Neural crest cell (in vitro differentiated cells): ENCODE measurements at places on chromosomes 6 and 20. TPM values are rescaled to one million over a fixed set of nuclear protein-coding genes. Genes with fewer than 3 reads are reported as not detected.

DNA sequence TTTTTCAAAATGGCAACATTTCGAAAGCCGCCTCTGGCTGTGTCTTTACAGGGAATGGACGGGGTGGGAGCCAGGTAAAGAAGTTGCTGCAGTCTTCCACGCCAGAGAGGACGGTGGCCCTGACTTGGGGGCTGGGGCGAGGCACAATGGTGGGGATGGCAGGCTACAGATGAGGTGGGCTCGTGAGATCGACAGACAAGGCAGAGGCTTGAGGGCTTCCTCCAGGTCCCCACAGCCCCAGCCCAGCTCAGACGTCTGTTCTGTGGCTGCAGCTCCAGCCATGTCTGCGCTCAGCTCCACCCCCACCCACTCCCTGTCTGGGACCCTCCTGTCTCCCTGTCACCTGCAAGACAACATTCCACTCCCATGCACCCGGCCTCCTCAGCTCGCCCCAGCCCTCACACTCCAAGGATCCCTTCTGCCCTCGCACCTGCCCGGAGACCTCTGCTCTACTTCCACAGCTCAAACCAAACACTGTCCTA lies 7.4 kb upstream of the C20orf144 start:
- no peak for DNase-seq
- peaks cover 19% of the 10 kb centered on the region for H3K4me1 ChIP-seq
- H3K36me3 ChIP-seq: peaks cover 3% of the 10 kb centered on the region
- peaks cover 3% of the 10 kb centered on the region for H3K27me3 ChIP-seq

GRCh38 chr6:75892384-75892783 lies 143.3 kb downstream of the MYO6 start:
- H3K27ac ChIP-seq: no peak overlapping the region
- H3K4me1 ChIP-seq: peaks cover 4% of the 10 kb centered on the region
- H3K27me3 ChIP-seq: no peaks in the 10 kb centered on the region
- H3K36me3 ChIP-seq: peaks cover 3% of the 10 kb centered on the region
- no peak overlapping the region for H3K4me3 ChIP-seq

GRCh38 chr6:11847515-11848345 lies 69.1 kb upstream of the ADTRP start:
- H3K4me1 ChIP-seq: peaks cover 15% of the 10 kb centered on the region
- H3K27me3 ChIP-seq: no peaks in the 10 kb centered on the region
- H3K27ac ChIP-seq: no peak overlapping the region
- no peak for DNase-seq

- peaks cover 3% of the 10 kb centered on the region for H3K4me1 ChIP-seq
- H3K27ac ChIP-seq: no peak overlapping the region
- DNase-seq: no peak
- H3K36me3 ChIP-seq: no peaks in the 10 kb centered on the region
Observed at GRCh38 chr20:60266177-60266823, 308.1 kb downstream of the CDH26 start.

- H3K27me3 ChIP-seq: no peaks in the 10 kb centered on the region
- DNase-seq: no peak
- H3K36me3 ChIP-seq: peaks cover 15% of the 10 kb centered on the region
- H3K4me1 ChIP-seq: no peaks in the 10 kb centered on the region
- H3K27ac ChIP-seq: no peak overlapping the region
- no peak overlapping the region for H3K4me3 ChIP-seq
Observed at GRCh38 chr6:140029551-140029950, 655.1 kb upstream of the CITED2 start.

DNA sequence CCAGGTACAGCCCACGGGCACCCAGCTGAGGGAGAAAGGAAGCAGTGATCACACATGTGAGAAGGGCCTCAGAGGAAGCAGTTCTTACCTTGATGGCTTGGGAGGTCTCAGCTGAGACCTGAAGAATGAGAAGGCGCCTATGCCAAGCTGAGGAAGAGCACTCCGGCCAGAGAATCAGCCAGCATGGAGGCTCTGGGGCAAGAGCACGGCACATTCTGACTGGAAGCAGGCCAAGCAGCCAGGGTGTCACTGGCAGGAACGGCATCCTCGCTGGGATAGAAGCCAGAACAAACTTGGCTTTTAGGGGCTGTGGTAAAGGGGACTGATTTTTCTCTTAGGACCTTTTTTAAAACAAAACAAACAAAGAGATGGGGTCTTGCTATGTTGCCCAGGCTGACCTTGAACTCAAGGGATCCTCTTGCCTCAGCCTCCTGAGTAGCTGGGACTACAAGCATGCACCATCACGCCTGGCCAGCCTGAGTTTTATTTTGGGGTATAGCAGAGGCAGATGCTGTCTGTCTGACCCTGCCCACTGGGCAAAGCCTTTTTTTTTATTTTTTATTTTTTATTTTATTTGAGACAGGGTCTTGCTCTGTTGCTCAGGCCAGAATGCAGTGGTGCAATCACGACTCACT lies 17.6 kb downstream of the GHRH start:
- H3K36me3 ChIP-seq: peaks cover 26% of the 10 kb centered on the region
- H3K4me1 ChIP-seq: peaks cover 47% of the 10 kb centered on the region
- H3K27me3 ChIP-seq: no peaks in the 10 kb centered on the region
- H3K27ac ChIP-seq: no peak overlapping the region
- no peak for DNase-seq

DNA sequence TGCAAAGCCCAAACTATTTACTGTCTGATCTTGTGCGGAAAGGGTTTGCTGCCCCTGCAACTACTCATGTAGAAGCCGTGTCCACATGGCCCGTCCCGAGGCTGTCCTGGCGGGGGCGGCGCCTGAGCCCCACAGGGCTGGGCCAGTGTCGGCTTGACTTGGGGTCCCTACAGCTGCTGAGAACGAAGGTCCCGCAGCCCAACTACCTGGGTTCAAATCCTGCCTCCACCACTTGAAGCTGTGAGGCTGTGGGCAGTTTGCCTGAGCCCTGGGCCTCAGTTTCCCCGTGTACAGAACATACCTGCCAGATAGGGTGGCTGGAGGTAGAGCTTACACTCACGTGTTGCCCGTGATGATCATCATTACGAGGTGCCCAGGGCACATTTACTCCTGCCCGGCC lies 111.1 kb downstream of the SULF2 start:
- no peak for DNase-seq
- H3K4me3 ChIP-seq: no peak overlapping the region
- no peak overlapping the region for H3K27ac ChIP-seq
- no peaks in the 10 kb centered on the region for H3K36me3 ChIP-seq
- H3K4me1 ChIP-seq: peaks cover 7% of the 10 kb centered on the region

- DNase-seq: no peak
- no peaks in the 10 kb centered on the region for H3K36me3 ChIP-seq
- H3K27ac ChIP-seq: no peak overlapping the region
- peaks cover 12% of the 10 kb centered on the region for H3K4me1 ChIP-seq
- no peaks in the 10 kb centered on the region for H3K27me3 ChIP-seq
Observed at GRCh38 chr6:123640567-123641187, 3.9 kb upstream of the TRDN start.

The PDE10A gene
- 23.7 and 26.2 TPM in 2 replicates for total RNA-seq

The JPH2 gene
- total RNA-seq: 0.07 TPM in 1 of 2 replicates, not detected in the other

The SNAP25 gene
- total RNA-seq: 9.2 and 9.8 TPM in 2 replicates

The HLA-DRB5 gene
- not detected in 2 replicates for total RNA-seq
